A549 treated with Hydrocortisone at 1 μM for 4 hours (cell line): ENCODE measurements at places on chromosomes 5 and 9. TPM values are rescaled to one million over a fixed set of nuclear protein-coding genes. Genes with fewer than 3 reads are reported as not detected.

DND1 gene
- total RNA-seq, result 0.47 to 0.94 TPM (median 0.70 TPM) in 5 replicates

SREK1 gene
- 21.5 to 34.6 TPM (median 28.7 TPM) in 5 replicates for total RNA-seq

ABLIM3 gene
- 19.4 to 23.0 TPM (median 20.5 TPM) in 5 replicates for total RNA-seq

FLT4 gene
- 3.6 to 4.4 TPM (median 4.0 TPM) in 5 replicates for total RNA-seq

CNTFR gene
- total RNA-seq, result 0.07 to 0.17 TPM (median 0.14 TPM) in 5 replicates

TSSK1B gene
- not detected in 5 replicates for total RNA-seq

CDC20B gene
- total RNA-seq, result 0.05 to 0.10 TPM (median 0.06 TPM) in 5 replicates

ANKRD31 gene
- 0.03 to 0.07 TPM (median 0.05 TPM) in 5 replicates for total RNA-seq

SYNPO gene
- 21.7 to 25.7 TPM (median 24.0 TPM) in 5 replicates for total RNA-seq

PCDHGA3 gene
- total RNA-seq, result not detected in 5 replicates

ENG gene
- 0.09 to 0.15 TPM (median 0.12 TPM) in 5 replicates for total RNA-seq

ACOT12 gene
- total RNA-seq, result 0.05 TPM in 1 of 5 replicates, not detected in the others

SPATA31A6 gene
- total RNA-seq, result not detected in 5 replicates

INSYN2B gene
- 0.12 to 0.25 TPM (median 0.16 TPM) in 5 replicates for total RNA-seq

ALAD gene
- total RNA-seq, result 12.8 to 17.9 TPM (median 14.5 TPM) in 5 replicates

POLR3G gene
- 12.7 to 19.8 TPM (median 15.8 TPM) in 5 replicates for total RNA-seq

ANKRD55 gene
- total RNA-seq, result not detected in 5 replicates

F12 gene
- total RNA-seq, result 14.2 to 24.1 TPM (median 22.1 TPM) in 5 replicates

BTNL3 gene
- total RNA-seq, result not detected in 5 replicates

PPP2R2B gene
- total RNA-seq, result 0.03 to 0.11 TPM (median 0.06 TPM) in 5 replicates

UAP1L1 gene
- 10.8 to 13.9 TPM (median 11.0 TPM) in 5 replicates for total RNA-seq

IRGM gene
- 0.09 to 0.32 TPM (median 0.17 TPM) in 5 replicates for total RNA-seq

CER1 gene
- total RNA-seq, result not detected in 5 replicates

PCA3 gene
- not detected in 5 replicates for total RNA-seq

BAAT gene
- 0.24 to 0.49 TPM (median 0.34 TPM) in 5 replicates for total RNA-seq

NAIF1 gene
- total RNA-seq, result 5.6 to 7.4 TPM (median 7.2 TPM) in 5 replicates

CCDC183 gene
- 0.18 to 0.63 TPM (median 0.44 TPM) in 5 replicates for total RNA-seq

CARD6 gene
- total RNA-seq, result 2.4 to 3.5 TPM (median 2.7 TPM) in 5 replicates

FAM221B gene
- total RNA-seq, result not detected in 5 replicates

CPLANE1 gene
- 2.9 to 5.3 TPM (median 4.7 TPM) in 5 replicates for total RNA-seq

DNAH5 gene
- 1.5 to 2.2 TPM (median 1.8 TPM) in 5 replicates for total RNA-seq

PRELID1 gene
- 270 to 377 TPM (median 369 TPM) in 5 replicates for total RNA-seq

SLC2A8 gene
- 11.3 to 16.1 TPM (median 14.6 TPM) in 5 replicates for total RNA-seq

SLC25A25 gene
- total RNA-seq, result 7.2 to 8.4 TPM (median 8.0 TPM) in 5 replicates

PDE6A gene
- total RNA-seq, result 0.22 to 0.32 TPM (median 0.25 TPM) in 5 replicates

FGFR4 gene
- total RNA-seq, result 18.9 to 22.4 TPM (median 21.7 TPM) in 5 replicates

NRARP gene
- 2.5 to 5.1 TPM (median 3.9 TPM) in 5 replicates for total RNA-seq

SPINK1 gene
- total RNA-seq, result 0.63 to 1.9 TPM (median 1.4 TPM) in 5 replicates

TRIM36 gene
- 1.8 to 2.2 TPM (median 2.2 TPM) in 5 replicates for total RNA-seq

ABO gene
- total RNA-seq, result not detected in 5 replicates

LECT2 gene
- not detected in 5 replicates for total RNA-seq

SPINK5 gene
- total RNA-seq, result not detected in 5 replicates

ADAMTSL2 gene
- not detected in 5 replicates for total RNA-seq
